ENCODE measurements at places on chromosomes 3 and 15.
A peak's percentile ranks its signal among the peaks of the same experiment; 100 is the strongest.

GRCh38 chr15:72784456-72784876 is 908 bp upstream of the ADPGK start:
- peaks cover 27% of the 10 kb centered on the region for H3K36me3 ChIP-seq
- peaks cover 13% of the 10 kb centered on the region for H3K4me1 ChIP-seq
- H3K27me3 ChIP-seq = no peaks in the 10 kb centered on the region
- H3K4me3 ChIP-seq = no peak overlapping the region
- DNase-seq = no peak

GRCh38 chr3:200758-201325 is 4.3 kb downstream of the CHL1 start:
- H3K4me3 ChIP-seq = no peak overlapping the region
- no peak overlapping the region for H3K27ac ChIP-seq
- DNase-seq = no peak
- no peaks in the 10 kb centered on the region for H3K36me3 ChIP-seq
- H3K4me1 ChIP-seq = no peaks in the 10 kb centered on the region
- no peaks in the 10 kb centered on the region for H3K27me3 ChIP-seq

GRCh38 chr3:31878231-31878838 is 102.7 kb downstream of the OSBPL10 start:
- H3K27me3 ChIP-seq = peaks cover 12% of the 10 kb centered on the region
- no peak overlapping the region for H3K4me3 ChIP-seq
- H3K4me1 ChIP-seq = no peaks in the 10 kb centered on the region
- DNase-seq = no peak
- no peak overlapping the region for H3K27ac ChIP-seq

GRCh38 chr3:59064276-59064675 is 14.5 kb upstream of the CFAP20DC start:
- no peaks in the 10 kb centered on the region for H3K36me3 ChIP-seq
- DNase-seq = peak; percentile 6
- H3K4me1 ChIP-seq = no peaks in the 10 kb centered on the region
- no peaks in the 10 kb centered on the region for H3K27me3 ChIP-seq
- H3K4me3 ChIP-seq = no peak overlapping the region
- no peak overlapping the region for H3K27ac ChIP-seq

DNA sequence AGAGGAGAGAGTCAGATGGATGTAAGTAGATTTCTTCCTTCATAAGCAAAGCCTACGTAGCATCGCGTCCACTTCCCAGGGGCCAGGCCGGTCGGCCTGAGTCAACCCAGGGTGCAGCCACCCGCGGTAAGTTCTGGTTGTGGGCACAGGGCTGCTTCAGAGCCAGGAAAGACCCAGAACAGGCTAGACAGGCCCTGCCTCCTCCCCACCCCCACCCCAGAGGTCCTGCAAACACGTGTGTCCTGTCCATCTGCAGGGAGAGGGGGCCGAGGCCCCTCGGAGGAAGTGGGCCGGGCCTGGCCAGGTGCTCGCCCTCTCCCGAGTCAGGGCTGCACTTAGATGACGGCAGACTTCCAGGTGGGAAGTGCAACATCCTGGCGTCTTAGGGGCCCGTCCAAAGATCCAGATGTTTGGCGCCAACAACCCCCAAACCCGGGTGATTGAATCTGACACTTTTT is 100.8 kb upstream of the ALDH1A3 start:
- no peak for DNase-seq
- H3K27ac ChIP-seq = no peak overlapping the region
- no peaks in the 10 kb centered on the region for H3K36me3 ChIP-seq
- H3K27me3 ChIP-seq = peaks cover 58% of the 10 kb centered on the region
- H3K4me1 ChIP-seq = no peaks in the 10 kb centered on the region

DNA sequence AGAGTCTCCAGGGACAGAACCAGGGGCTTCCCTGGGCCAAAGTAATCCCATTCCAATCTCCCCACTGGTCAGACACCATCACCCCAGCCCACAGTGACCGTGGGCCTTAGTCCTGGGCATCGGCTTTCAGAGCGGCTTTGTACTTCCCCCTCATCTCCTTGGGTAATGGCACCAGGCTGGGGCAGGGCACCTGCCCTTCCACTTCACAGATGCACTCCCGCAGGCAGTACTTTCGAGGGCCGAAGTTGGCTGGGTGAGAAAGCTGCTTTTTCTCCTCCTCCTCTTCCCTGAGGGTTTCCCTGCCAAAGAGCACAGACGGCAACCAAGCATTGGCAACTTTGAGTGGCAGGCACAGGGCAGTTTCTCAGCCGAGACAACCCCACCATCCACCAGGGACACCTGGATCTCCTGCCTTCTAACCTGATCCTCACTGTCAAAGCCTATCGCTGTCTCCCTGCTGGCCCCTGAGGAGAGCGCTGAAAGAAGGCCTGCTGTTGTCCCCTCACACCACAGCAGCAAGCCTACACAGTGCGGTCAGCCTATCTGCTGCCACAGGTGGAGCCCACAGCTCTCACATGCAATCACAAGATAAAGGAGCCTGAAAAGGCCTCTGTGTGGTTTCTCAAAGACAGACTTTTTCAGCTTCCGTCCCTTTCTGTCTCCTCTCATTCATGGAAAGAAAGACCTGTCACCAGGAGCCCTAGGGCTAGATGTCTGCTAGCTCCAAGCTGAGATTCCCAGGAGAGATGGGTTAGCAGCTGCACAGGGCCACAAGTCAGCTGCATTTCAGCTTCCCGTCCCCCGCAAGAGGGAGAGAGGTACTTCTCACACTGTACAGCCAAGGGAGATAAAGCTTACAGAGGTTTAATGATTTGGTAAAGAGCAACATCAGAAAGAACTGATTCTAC is 12.5 kb downstream of the MRPS25 start:
- H3K4me1 ChIP-seq = peaks cover 40% of the 10 kb centered on the region
- peaks cover 94% of the 10 kb centered on the region for H3K36me3 ChIP-seq
- peak overlapping the region; percentile 71 for H3K27ac ChIP-seq
- no peaks in the 10 kb centered on the region for H3K27me3 ChIP-seq
- peak; percentile 96 for DNase-seq
- no peak overlapping the region for H3K4me3 ChIP-seq
